Naive B cell (primary cell): ENCODE measurements at places on chromosomes 6 and 20.
A peak's percentile ranks its signal among the peaks of the same experiment; 100 is the strongest.

- DNase-seq: no peak
These were observed 74.9 kb upstream of the ZNFX1 start for GRCh38 chr20:49352751-49353150.

GRCh38 chr6:135858931-135859330 is 7.4 kb downstream of the PDE7B start:
- no peak for DNase-seq

DNA sequence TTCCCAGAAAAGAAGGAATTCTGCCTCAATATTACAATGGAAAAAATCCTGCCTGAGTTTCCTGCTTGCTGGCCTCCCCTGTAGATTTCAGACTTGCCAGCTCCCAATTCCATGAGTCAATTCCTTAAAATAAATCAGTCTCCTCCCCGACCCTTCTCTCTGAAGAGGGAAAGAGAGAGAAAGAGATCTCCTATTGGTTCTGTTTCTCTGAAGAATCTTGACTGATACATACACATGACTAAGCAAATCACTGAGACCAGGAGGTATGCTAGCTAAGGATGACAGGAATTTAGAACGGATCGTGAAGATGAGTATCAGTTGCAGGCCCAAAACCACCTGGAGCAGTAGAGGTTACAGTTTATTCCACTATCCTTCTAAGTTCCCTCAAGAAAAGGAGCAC is 11.3 kb upstream of the RBM24 start:
- no peak for DNase-seq

GRCh38 chr6:34435916-34436315 is 10.0 kb upstream of the RPS10 start:
- DNase-seq: no peak

GRCh38 chr6:47345761-47346160 is 36.1 kb upstream of the TNFRSF21 start:
- no peak for DNase-seq

GRCh38 chr6:151213352-151213751 is 26.4 kb upstream of the AKAP12 start:
- no peak for DNase-seq

- no peak for DNase-seq
These were observed 208.7 kb downstream of the PHF3 start for GRCh38 chr6:63844287-63844686.

DNA sequence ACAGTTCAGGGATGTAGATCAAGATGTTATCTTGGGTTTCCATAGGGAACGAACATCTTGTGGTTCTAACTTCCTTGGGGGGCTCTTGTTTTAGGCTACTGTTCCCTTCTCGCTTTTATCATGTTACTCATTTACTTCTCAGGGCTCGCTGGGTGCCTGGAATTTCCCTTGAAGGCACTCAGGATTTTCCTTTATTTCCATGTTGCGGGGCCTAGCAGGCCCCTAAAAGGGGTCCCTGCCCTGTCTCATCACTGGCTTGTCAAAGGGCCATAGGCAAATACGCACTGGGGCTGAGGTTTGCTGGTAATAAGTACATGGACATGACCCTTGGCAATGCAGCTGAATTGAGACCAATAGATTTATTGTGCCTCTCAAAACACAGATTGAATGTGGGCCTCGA is 262.3 kb downstream of the CDH4 start:
- DNase-seq: no peak

- no peak for DNase-seq
These were observed 29.8 kb downstream of the CTNNBL1 start for GRCh38 chr20:37723668-37724067.

GRCh38 chr6:11785774-11786579 is 7.4 kb upstream of the ADTRP start:
- no peak for DNase-seq

DNA sequence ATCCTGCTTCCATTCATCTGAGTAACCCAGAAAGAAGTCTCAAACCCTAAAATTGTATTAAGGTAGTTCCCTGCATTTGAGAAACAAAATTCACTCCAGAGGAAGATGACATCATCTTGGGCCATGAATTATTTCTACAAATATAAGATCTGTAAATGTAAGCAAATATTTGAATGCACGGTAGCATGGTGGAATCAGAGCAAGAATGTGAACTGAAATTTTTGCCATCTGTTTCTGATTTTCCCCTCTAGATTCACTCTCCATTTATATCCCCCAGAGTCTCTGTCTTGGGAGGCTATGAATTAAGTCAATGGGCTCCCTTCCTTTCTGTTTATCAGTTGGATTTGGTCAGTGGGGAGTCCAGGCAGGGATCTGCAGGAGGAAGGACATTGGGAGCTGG is 5.8 kb upstream of the MAP3K5 start:
- no peak for DNase-seq

DNA sequence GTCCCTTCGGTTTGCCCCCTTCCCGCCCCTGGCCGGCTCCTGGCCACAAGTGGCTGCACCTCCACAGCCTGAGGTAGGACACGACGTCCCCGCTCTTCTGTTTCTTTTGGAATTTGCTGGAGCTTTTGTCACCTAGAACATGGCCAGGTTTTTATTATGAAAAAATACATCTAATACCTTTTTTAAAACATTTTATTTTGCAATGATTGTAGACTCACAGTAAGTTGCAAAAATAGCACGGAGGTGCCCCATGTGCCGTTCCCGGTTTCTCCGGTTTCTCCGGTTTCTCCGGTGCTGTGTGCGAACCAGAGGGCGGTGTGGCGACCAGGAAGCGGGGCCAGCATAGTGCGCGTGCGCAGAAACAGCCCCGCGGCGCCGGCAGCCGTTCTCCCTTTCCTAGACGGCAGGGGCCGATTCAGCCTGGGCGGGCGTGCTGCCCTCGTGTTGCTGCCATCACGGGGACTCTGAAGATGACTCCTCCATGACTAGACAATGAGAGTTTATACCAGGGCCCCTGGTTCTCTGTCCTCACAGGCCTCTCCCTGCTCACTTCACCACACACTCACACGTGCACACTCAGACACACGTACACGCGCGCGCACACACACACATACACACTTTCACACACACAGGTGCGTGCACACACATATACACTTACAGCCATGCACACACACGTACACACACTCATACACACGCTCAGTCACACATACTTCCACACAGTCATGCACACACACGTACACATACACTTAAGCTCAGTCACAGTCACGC is 102.1 kb downstream of the TMEM242 start:
- DNase-seq: peak; percentile 76

GRCh38 chr6:12356983-12357972 is 67.1 kb downstream of the EDN1 start:
- DNase-seq: peak; percentile 55

DNA sequence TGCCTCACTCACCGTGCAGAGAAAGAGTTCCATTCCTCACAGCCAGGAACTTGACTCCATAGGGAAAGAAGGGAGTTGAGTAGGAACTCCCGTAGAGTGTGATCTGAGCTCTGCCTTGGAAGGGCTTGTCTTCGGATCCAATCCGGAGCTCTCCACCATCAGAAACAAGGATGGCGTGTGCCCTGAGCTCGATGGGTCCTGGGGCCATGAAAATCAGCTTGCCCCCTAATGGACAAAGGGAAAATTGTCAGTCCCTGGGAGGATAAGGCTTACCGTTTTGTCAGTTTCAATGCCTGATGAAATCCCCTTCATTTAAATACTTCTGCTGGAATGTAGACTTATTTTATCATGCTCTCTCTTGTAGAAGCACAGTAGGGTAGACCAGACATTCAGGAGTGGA is 153.3 kb downstream of the PKHD1 start:
- DNase-seq: no peak

DNA sequence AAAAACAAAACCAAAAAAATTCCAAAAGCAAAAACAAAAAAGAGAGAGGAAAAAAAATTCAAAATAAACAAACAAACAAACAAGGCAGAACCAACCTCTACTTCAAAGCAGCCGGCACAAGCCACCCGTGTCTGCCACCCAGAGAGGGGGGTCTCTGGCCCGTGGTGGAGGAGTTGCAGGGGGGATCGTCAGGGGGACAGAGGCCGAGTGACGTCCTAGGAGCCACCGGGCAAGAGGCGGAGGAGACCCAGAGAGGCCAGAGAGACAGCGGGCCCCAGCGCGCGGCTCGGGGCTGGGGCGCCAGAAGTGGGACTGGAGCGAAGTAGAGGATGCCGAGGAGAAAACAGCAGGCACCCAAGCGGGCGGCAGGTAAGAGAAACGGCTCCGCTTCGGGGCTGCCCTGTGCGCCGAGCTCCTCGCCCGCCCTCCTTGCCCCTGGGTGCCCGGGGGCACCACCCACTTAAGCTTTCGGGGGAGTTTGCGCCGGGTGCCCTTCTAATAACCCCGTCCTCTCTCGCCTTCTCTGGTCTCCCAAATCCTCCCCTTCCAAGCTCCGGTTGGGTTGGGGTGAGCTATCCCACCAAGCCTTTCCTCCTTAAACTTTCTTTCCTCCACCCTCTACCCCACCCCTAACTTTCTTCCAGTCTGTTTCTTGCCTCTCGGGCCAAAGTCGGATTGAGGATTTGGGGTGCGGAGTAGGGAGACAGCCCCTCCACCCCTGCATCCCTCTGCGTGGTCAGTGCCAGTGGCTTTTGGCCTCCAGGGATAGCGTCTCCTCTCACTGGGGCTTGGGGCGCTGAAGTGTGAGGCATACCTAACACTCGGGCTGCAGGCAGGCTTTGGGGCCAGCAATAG is 1.0 kb downstream of the TSHZ2 start:
- DNase-seq: no peak

GRCh38 chr6:108029226-108029921 is 45.2 kb downstream of the OSTM1 start:
- DNase-seq: no peak

GRCh38 chr6:73299151-73299971 is 36.4 kb upstream of the KHDC1 start:
- DNase-seq: no peak

DNA sequence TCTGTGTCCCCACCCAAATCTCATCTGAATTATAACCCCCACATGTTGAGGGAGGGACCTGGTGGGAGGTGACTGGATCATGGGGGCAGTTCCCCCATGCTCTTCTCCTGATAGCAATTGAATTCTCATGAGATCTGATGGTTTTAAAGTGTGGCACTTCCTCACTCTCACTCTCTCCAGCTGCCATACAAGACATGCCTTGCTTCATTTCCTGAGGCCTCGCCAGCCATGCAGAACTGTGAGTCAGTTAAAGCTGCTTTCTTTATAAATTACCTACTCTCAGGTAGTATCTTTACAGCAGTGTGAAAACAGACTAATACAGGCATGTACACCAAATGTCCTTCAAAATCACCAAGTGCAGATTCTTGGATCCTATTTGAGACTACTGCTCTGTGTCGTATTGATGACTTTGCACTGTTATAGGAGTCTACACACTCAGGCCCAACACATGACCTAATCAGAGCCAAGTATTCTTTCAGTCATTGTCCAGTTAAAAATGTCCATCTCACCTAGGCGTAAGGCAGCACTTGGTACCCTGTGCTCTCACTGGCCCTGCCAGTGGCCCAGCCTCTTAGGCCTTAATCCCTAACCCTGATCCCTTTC is 52.8 kb upstream of the UST start:
- DNase-seq: peak; percentile 46

DNA sequence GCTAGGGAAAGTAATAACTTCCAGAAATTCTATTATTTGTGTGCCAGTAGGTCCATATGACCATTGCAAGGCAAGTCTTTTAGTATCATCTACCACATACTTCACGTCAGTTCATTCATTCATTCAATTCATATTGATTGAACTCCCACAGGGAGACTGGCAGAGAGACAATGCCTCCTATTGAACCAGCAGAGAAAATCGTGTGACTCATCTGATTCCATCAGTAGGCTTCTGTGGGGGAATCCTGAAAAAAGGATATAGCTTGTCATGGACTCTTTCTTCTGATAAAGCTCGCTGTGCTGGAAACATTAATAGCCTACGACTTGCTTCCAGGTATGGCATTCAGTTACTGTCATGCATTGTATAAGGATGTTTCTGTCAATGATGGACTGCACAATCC is 45.3 kb upstream of the CNR1 start:
- no peak for DNase-seq

DNA sequence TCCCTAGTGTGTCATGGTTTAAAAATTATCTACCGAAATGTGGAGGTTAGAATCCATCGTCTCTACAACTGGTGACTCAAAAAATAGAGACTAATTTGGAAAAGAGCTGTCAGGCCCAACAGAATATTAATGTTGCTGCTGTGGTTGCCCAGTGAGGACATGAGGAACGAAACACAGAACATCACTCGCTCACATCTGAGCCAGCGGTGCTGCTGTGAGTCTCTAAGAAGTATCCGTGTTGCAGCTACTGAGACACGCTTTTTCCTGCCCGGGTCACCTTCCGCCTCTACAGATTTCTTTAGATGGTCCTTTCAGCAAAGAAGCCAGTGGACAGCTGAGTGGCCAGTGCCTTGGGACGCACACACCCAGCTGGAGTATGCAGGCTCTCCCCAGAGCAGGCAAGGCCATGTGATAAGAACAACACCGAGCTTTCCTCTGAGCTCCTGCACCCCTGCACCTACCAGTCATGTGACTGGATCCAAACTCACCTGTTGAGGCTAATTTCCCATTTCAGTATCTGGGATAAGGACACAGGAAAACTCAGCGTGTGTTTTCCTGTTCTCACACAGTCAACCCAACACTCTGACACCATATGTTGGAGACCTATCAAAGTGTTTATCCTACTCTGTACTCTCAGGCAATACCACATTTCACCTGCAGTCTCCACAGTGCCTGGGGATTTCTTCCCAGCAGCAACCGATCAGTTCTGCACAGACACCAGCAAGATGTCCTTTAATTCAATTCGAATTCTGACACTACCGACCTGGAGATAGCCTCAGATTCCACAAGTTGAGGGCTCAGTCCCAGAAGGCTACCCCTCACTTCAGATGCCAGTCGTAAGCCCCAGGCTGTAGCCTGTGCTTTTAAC is 119.0 kb upstream of the RPS6KA2 start:
- DNase-seq: no peak

DNA sequence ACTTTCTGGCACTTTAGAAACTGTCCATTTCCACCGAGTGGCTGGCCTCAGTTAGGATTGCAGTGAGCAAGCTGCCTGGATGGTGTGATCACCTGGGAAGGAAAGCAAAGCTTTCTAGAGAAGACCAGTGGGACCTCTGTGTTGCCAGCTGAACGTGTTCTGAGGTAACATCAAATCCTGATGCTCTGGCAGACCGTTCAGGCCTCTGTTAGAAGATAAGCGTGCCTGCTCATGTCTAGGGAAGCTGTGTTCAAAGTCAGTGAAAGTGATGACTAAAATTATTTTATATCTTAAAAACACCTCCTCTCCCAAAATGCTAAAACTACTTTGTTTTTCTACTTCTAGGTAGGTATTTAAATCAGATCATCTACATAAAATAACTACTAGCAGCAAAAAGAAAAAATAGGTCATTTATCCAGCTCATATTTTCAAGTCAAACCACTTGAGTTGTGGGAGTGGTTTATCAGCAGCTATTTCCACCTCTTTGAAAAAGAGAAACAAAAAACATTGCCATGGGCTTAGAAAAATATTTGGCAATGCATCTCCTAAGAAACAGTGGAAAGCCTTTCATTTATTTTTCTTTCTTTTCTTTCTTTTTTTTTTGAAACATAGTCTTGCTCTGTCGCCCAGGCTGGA is 54.8 kb downstream of the CEP43 start:
- no peak for DNase-seq

DNA sequence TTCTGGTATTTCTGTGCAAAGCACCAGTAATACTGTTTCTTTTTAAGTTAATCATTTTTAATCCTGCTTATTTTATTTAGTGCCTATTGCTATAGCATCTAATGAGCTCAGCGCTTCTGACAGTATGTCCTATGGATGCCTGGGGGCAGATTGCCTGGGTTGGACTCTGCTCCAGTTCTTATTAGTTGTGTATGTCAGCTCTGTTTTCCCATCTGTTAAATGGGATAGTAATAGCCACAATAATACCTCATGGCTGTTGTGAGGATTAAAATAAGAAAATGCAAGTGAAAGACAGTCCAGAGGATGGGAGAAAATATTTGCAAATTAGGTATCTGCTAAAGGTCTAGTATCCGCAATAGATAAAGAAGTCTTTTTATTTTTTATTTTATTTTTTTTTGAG is 87.0 kb downstream of the UTRN start:
- DNase-seq: no peak
